ENCODE measurements at places on chromosomes 5 and 9.

GRCh38 chr9:99349870-99350269, 127.8 kb downstream of the SEC61B start:
- DNase-seq, result no peak

DNA sequence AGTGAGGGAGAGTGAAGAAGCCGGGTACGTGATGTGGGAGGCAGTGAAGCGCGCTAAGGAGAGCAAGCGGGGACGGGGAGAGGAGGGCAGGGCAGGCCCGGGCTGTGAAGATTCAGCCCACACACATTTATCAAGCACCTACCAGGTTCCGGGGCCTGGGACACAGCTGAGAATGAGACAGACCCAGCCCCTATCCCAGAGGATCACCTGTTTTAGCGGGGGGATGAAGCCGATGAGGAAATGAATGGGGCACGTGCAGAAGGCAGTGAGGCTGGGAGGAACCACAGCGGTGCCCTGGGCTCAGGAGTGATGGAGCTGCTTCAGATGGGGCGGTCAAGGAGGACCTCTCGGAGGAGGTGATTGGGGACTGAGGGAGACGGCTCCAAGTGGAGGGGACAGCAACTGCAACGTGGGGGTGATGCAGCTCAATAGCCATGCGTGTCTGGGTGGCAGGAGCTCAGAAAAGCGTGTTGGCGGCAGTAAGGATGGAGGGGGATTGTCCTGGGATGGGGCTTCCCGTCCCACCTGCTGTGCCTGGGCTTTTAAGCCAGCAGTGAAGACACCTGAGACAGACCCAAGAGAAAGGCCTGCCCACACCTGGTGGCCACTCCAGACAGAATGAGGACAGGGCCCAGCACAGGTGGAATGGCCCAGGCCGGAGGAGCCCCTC, 77.5 kb upstream of the UNC5A start:
- DNase-seq, result no peak

DNA sequence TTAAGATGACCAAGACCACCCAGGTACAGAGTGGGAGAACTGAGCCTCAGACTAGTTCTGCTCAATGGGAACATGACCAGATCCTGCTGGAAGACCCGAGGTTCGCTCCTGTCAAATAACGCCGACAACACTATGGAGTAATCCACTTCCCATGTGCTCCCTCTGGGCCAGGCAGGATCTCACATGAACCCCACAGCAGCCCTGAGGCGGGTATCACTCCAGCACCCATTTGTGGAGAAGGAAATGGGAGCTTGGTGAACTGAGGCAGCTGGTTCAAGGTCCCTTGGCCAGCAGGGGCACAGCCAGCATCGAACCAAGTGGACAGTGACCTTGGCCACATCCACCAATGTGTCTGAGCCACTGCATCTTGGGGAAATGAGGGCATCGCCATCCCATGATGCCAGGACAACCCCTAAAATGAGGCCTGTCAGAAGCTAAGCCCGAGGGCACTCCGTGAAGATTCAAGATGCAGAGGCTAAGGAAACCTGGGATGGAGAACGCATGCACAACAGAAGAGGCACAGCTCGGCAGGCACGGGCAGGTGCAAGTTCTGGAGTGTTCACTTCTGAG, 8.5 kb downstream of the ANKS6 start:
- DNase-seq, result no peak

DNA sequence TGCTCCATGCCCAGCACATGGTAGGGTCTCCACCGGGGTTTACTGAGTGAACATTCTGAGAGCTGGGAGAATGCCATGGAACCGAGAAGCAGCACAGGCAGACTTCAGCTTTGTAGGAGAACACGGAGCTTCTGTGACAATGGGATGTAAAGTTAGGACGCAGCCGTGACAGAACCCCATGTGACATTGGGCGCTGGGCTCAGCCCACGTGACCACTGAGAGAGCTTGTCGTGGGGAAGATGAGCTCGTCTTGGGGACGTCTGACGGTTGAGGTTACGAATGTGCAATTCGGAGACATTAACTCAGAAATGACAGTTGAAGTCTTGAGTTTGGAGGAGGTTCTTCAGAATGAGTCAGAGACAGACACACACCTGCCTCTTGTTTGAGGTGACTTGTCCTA, 13.5 kb downstream of the SDHA start:
- DNase-seq, result no peak

GRCh38 chr5:173458828-173459609, 130.8 kb upstream of the STC2 start:
- no peak for DNase-seq

GRCh38 chr5:148455185-148455584, 71.4 kb downstream of the FBXO38 start:
- no peak for DNase-seq

- no peak for DNase-seq
Observed at GRCh38 chr9:136563646-136564325, 17.9 kb upstream of the NOTCH1 start.

GRCh38 chr9:94847486-94847885, 121.0 kb downstream of the AOPEP start:
- no peak for DNase-seq

DNA sequence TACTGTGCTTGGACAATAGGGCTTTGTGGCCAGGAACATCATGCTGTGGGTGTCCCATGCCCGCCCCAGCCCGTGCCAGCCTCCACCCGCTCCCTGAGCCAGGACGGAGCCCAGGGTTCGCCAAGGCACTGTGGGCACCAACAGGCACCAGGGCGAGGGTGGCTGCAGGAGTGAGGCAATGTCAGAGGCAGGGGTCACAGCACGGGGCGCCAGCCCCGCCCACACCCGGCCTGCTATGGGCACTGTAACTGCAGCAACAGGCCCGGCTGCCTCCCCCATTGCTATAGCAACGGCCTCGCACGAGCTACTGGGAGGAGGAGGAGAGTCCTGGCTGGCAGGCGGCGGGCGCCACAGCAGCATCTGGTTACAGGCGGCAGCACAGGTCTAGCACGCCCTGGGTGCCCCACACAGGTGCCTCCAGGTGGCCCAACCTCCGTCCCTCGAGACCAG, 2.5 kb downstream of the ABCA2 start:
- DNase-seq, result no peak

- DNase-seq, result no peak
Observed at GRCh38 chr5:153629027-153629895, 138.8 kb downstream of the GRIA1 start.
